Astrocyte of the cerebellum (primary cell): ENCODE measurements at places on chromosomes 16 and 17.

DNA sequence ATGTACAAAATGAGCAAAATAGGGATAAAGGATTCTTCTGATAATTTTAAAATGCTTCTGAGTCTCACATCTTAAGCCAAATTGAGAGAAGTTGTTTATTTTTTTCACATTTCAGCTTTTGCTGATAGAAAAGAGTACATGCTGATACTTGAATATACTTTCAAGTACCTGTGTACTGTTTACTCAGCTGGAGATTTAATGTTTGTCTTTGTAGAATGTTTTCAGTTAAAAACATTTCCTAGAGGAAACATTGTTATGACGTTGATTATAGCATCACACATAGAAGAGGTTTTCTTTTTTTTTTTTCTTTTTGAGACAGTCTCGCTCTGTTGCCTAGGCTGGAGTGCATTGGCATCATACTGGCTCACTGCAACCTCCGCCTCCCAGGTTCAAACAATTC, 19.7 kb downstream of the ESRP2 start:
- no peak for DNase-seq

- peak; percentile 36 for DNase-seq
These were observed 47.8 kb upstream of the SCNN1B start for GRCh38 chr16:23254338-23254737.

DNA sequence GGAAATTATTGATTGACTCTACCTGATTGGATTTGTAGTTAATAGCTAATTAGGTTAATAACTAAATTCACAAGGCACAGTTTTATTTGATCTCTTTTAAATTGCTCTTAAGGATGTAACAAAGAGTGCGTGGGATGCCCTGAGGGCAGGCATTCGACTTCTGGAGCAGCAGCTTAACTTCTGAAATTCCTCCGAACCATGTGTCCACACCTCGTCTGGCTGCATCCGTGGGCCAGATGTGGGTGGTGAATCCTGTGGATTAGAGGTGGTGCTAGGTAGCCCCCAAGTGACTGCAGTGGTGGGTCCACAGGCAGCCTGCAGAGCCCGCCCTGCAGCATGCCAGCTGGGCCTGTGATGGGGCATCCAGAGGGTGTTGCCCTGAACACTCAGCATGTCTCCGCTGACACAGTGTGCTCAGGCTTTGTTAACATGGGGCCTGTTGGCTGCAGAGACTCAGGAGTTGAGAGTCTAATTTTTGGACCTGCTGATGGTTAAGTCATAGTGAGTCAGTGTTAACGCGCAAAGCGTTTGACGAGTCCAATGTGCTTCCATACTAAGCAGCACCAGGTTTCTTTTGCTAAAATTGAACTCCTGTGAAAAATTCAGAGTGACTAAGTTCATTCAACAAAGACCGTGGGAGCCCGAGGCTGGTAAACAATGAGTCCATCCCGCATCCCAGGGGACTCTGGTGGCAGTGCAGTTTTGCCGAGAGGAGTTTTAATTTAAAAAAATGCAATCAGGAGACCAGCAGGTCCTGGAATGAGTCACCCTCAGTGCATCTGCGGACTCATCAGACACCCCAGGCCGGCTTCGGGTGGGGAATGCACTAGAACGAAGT, 3.8 kb upstream of the NPB start:
- peak; percentile 79 for DNase-seq

DNA sequence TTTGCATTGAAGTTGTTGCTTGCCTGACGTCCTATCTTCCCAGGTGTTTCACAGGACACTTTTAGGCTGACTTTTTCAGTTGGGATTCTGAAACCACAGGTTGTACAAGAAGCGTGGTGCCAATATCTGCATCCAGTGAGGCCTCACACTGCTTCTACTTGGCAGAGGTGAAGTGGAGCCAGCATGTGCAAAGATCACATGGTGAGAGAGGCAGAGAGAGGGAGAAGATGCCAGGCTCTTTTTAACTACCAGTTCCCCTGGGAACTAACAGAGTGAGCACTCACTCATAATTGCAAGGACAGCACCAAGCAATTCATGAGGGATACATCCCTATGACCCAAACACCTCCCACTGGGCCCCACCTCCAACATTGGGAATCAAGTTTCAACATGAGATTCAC, 5.8 kb upstream of the ABCA6 start:
- DNase-seq = no peak

- no peak for DNase-seq
These were observed 76.3 kb upstream of the TBC1D3K start for GRCh38 chr17:37847811-37848331.

DNA sequence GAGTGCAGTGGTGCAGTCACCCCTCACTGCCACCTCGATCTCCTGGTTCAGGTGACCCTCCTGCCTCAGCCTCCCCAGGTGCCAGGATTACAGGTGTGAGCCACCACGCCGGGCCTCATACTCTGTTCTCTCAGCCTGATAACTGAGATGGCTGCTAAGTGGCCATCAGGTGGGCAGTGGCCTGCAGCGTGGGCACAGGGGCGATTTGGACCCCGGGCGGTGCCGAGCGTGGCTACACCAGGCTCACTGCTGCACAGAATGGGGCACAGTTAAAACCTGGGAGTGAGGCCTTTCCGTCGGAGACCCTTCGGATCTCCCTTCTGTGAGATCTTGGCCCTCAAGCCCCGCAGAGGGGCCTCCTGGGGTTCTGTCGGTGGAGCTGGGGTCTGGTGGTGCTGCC, 11.5 kb downstream of the CACNA1H start:
- no peak for DNase-seq
